ENCODE measurements at places on chromosomes 5 and 9.

DNA sequence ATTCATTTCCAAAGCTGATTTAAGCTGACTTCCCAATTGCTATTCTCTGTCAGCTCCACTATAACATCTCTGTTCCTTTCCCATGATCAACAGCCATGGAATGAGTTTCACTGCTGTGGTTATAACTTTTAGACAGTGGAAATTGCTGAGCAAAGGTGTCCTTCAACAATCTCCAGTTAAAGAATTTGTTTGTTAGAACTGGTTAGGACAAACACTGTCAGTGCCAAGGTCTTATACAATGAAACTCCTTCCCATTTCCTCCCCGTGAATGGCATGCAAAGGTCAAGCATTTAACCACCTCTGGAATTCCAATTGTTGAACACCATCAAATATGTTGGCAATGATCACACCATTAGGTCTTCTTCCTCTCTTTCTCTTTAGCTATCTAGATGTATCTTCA lies 45.7 kb upstream of the GHR start:
- no peak for DNase-seq

GRCh38 chr5:172442592-172442991 lies 11.7 kb downstream of the SH3PXD2B start:
- DNase-seq: no peak

- no peak for DNase-seq
These were observed 31.7 kb downstream of the NRG2 start for GRCh38 chr5:140011297-140011802.

- no peak for DNase-seq
These were observed 42.9 kb downstream of the FOXD1 start for GRCh38 chr5:73405691-73406090.

GRCh38 chr9:117682955-117683710 lies 21.1 kb upstream of the TLR4 start:
- no peak for DNase-seq

- no peak for DNase-seq
These were observed 36.9 kb downstream of the KIF4B start for GRCh38 chr5:155050384-155051019.

- no peak for DNase-seq
These were observed 291.2 kb downstream of the CWC27 start for GRCh38 chr5:65059681-65060598.

- DNase-seq: no peak
These were observed 96.2 kb downstream of the ERMP1 start for GRCh38 chr9:5736563-5737346.

DNA sequence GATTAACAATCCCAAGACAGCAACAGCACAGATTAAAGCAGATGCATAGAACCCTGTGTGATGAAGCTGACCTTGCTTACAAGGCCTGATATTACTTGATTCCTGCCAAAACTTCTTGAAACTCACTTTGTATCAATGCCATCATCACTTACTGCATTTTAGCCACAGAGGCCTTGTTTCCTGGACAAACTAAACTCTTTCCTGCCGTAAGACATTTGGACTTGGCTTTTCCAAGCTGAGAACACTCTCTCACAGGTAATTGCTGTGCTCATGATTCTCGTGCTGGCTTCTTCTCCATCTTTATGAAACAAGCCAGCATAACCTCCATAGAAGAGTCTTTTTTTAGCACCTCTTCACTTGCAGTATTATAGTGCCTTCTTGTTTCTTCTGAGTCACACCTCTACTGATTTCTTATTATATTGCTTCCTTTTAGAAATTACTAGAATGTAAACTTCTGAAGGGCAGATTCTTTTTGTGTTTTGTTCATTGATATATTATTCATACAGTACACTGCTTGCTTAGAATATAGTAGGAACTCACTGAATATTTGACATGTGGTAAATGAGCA lies 456.5 kb upstream of the ZNF608 start:
- no peak for DNase-seq

DNA sequence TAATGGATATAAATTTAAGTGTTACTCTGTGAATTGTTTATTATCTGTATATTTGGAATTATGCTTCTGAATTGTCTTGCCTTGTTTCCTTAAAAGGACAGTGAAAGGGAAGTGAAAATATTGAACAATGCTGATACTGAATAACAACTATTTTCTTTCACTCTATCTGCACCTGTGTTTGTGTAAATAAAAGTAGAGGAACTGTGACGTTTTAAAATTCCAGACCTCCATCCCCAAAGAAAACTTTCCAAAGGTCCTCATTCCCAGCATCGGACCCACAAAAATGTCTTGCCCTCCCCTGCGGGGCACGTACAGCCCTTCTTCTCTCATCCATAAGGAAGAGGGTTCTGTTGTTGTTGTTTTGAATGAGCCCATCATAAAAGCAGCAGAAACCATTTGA lies 100.0 kb downstream of the NLN start:
- DNase-seq: no peak

DNA sequence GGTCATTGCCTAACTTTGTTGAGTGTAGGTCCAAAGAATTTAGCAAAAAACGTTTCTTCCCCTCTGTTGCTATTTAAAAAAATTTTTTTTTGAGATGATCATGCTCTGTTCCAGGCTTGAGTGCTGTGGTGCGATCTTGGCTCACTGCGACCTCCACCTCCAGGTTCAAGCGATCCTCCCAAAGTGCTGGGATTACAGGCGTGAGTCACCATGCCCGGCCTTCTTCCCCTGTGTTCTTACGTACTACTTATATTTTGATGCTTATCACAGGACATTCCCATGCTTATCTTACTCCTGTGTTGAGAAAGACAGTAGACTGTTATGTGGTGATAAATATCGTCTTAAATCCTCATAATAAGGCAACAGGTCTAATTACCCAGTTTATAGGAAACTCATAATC lies 2.5 kb downstream of the ACER2 start:
- DNase-seq: no peak

- no peak for DNase-seq
These were observed 91.5 kb downstream of the TTLL11 start for GRCh38 chr9:122001491-122002201.

DNA sequence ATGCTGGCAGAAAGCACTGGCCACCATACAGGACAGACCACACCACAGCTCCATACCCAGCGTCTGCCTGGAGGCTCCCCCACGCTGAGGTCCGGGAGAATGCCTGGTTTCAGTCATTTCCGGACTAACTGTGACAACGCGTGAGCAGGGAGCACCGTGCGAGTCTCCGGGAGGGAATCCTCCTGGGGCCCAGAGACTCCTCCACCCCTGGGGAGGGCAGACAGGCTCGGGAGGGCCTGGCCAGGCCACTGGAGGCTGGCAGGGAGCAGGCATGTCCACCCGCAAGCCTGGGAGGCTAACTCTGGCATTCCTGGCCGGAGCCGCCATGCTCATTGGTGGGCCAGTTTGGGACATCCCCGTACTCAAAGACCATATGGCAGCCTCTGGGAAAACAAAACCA lies 6.5 kb downstream of the BRD3OS start:
- DNase-seq: no peak

DNA sequence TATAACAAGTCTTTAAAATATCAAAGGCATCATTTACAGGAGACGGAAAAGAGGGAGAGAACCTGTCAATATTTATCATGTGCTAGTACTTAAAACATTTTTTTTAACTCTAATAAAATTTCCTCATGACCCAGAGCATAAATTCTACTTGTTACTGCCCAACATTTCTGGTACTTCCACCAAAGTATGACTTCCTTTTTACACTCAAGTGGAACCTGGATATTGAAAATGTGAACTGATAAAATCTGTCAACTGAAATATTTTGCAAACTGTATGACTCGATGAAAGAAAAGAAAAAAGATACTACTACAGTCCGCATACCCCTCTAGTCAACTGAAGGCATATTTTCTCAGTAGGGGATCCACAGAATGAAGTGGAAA lies 37.1 kb downstream of the FAM13B start:
- DNase-seq: no peak

- no peak for DNase-seq
These were observed 344.1 kb downstream of the BNC2 start for GRCh38 chr9:16526380-16526779.

DNA sequence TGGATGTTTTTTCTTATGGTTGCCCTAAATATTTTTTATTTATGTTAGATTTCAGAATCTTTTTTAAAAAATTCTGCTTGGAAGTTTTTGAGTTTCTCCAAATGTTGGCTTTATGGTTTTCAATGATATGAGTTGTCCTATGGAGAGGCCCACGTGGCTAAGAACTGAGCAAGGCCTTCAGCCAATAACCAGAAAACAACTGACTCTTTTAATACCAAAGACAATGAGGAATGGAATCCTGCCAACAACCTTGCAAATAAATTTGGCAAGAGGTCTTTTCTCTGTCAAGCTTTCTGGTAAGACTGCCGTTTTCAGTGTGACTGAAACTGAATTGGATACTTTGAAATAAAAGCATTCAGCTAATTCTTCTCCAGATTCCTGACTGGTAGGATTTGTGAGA lies 1740.1 kb upstream of the WWC1 start:
- no peak for DNase-seq

DNA sequence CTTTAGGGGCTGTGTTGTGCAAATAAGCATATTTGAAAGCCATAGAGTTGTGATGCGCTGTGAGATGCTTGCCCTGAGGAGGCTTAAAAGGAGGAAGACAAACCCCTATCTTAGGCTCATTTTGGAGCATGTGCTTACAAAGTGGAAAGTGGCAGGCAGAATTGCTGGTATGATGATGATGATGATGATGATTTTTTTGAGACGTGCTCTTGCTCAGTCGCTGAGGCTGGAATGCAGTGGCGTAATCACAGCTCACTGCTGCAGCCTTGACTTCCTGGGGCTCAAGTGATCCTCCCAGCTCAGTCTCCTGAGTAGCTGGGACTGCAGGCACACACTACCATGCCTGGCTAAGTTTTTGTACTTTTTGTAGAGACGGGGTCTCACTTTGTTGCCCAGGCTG lies 1.7 kb downstream of the CNOT8 start:
- DNase-seq: no peak

DNA sequence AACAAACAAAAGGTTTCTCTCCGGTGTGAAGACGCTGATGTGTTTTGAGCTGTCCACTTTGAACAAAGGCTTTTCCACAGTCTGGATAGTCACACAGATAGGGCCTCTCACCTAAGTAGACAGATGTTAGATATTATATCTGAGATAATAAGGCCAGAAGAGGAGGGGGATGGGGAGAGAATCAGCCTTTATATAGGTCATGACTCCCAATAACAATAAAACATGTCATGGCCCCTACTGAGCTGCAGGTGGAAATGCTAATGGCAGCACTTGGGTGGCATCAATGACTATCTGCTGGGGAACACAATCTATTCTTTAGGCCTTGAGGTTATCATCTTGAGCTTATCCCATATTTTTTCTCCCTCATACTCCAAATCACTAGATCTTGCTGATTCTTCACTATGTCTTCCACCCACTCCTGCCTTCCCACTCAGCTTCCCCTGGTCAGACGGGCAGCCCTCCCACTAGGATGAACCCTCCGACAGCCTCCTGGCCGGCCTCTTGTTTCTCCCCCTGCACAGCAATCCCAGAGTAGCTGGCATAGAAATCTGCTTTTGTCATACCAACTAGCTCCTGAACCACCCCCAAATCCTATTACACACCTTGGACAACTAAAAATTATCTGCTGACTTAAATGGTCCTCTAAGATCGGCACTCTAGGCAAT lies 11.5 kb upstream of the SLC35D2 start:
- no peak for DNase-seq

DNA sequence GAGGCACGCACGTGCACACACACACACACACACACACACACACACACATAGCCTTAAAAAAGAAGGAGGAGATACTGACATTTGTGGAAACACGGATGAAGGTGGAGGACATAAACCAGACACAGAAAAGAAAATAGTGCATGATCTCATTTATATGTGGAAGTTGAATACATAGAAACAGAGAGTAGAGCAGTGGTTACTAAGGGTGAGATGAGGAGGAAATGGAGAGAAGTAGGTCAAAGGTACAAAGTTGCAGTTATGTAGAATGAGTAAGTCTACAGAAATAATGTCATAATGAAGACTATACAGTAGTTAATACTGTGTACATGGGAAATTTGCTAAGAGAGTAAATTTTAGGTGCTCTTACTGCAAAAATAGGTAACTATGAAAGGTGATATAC lies 412.2 kb upstream of the CDH9 start:
- no peak for DNase-seq
